Mononuclear cell (primary cell): ENCODE measurements at places on chromosomes 7 and 10. TPM values are rescaled to one million over a fixed set of nuclear protein-coding genes. Genes with fewer than 3 reads are reported as not detected.

Gene OR6B1
- under 0.01 TPM for total RNA-seq

Gene SPDYE16
- 0.10 TPM for total RNA-seq

Gene GJD4
- not detected for total RNA-seq

Gene LIPF
- not detected for total RNA-seq

Gene PBLD
- 2.7 TPM for total RNA-seq

Gene LGI1
- 0.21 TPM for total RNA-seq

Gene SDK1
- total RNA-seq, result 0.31 TPM

Gene TIMM23
- total RNA-seq, result 39.8 TPM

Gene WNT8B
- not detected for total RNA-seq

Gene ASB10
- not detected for total RNA-seq

Gene CALHM1
- total RNA-seq, result not detected

Gene TOMM7
- 343 TPM for total RNA-seq

Gene MEOX2
- total RNA-seq, result not detected

Gene DLD
- total RNA-seq, result 118 TPM

Gene INHBA
- total RNA-seq, result 5.5 TPM

Gene CFAP69
- 0.42 TPM for total RNA-seq

Gene SPDYE2B
- 0.21 TPM for total RNA-seq

Gene ZC3HAV1
- total RNA-seq, result 122 TPM

Gene SFMBT2
- total RNA-seq, result 22.8 TPM

Gene LRIT1
- total RNA-seq, result not detected

Gene HIPK2
- 14.2 TPM for total RNA-seq

Gene WNT2
- total RNA-seq, result under 0.01 TPM

Gene ODAD2
- total RNA-seq, result 0.10 TPM

Gene CUBN
- 6.8 TPM for total RNA-seq

Gene COL28A1
- 0.42 TPM for total RNA-seq

Gene SMIM30
- total RNA-seq, result 6.4 TPM

Gene PLEKHA1
- total RNA-seq, result 45.4 TPM

Gene SYCE1
- total RNA-seq, result not detected

Gene ZNF425
- total RNA-seq, result 0.10 TPM

Gene CFTR
- total RNA-seq, result not detected

Gene PITX3
- not detected for total RNA-seq

Gene MET
- 3.9 TPM for total RNA-seq

Gene OR2A5
- total RNA-seq, result under 0.01 TPM

Gene CDC14C
- total RNA-seq, result 0.21 TPM

Gene SDHAF3
- total RNA-seq, result 5.9 TPM

Gene CLEC2L
- 0.52 TPM for total RNA-seq

Gene ASZ1
- total RNA-seq, result not detected

Gene MYO1G
- 180 TPM for total RNA-seq

Gene AP5Z1
- 34.5 TPM for total RNA-seq

Gene ZNF727
- 0.52 TPM for total RNA-seq

Gene FRMD4A
- 0.63 TPM for total RNA-seq

Gene SPDYE8
- not detected for total RNA-seq

Gene ACSL5
- 13.3 TPM for total RNA-seq

Gene TMEM273
- total RNA-seq, result 3.5 TPM

Gene MORN4
- not detected for total RNA-seq
